Activated CD4-positive, alpha-beta T cell treated with anti-CD3 and anti-CD28 coated beads, Interleukin-2, amount 10 ng/mL, durations not matched to agents 24 days and 14 days (primary cell): ENCODE measurements at places on chromosomes 2 and 18. TPM values are rescaled to one million over a fixed set of nuclear protein-coding genes. Genes with fewer than 3 reads are reported as not detected.
A peak's percentile ranks its signal among the peaks of the same experiment; 100 is the strongest.

- peaks cover 6% of the 10 kb centered on the region for H3K27me3 ChIP-seq
- H3K4me3 ChIP-seq: no peak overlapping the region
- no peaks in the 10 kb centered on the region for H3K4me1 ChIP-seq
- DNase-seq: peak; percentile 33
- H3K36me3 ChIP-seq: no peaks in the 10 kb centered on the region
Observed at GRCh38 chr2:86357392-86357963, 20.1 kb upstream of the REEP1 start.

DNA sequence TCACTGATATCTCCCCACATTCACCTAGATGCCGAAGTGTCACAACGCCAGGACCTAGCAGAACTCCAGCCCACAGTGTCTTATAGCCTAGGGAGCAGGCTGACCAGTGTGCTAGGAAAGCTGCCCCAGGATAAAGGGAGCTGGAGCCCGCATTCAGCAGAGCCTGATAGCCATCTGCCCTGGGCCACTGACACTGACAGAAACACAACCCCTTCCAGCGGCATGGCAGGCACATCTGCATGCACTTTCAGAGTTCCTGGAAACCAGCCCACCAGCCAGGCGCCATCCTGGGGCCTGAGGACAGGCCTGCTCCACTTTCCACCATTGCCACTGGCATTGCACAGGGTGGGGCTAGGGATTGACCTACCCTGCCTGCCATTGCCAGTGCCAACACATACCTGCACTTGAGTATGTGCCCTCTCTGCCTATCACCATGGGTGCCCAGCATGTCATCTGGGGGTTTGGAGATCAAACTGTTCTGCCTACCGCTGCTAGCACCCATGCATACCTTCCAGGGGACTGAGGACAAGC lies 290.1 kb upstream of the KLHL14 start:
- no peaks in the 10 kb centered on the region for H3K27me3 ChIP-seq
- no peaks in the 10 kb centered on the region for H3K4me1 ChIP-seq
- no peaks in the 10 kb centered on the region for H3K36me3 ChIP-seq
- no peak for DNase-seq
- H3K27ac ChIP-seq: no peak overlapping the region

GRCh38 chr2:166725927-166726924 lies 162.1 kb upstream of the XIRP2 start:
- no peak overlapping the region for H3K4me3 ChIP-seq
- H3K4me1 ChIP-seq: no peaks in the 10 kb centered on the region
- no peaks in the 10 kb centered on the region for H3K27me3 ChIP-seq
- H3K36me3 ChIP-seq: no peaks in the 10 kb centered on the region
- DNase-seq: no peak

DNA sequence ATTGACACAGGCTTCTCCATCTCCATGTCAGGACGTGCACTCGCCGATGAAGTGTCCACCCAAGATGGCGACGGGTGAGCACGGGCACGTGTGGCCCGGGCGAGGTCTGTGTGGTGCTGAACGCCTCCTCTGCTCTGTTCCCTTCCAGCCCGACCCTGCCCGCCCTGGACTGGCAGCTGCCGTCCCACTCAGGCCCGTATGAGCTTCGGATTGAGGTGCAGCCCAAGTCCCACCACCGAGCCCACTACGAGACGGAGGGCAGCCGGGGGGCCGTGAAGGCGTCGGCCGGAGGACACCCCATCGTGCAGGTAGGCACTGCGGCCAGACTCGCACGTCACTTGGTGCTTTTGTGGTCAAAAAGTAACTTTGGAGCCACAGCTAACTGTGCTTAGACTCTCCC lies 37.7 kb downstream of the NFATC1 start:
- no peaks in the 10 kb centered on the region for H3K27me3 ChIP-seq
- no peak overlapping the region for H3K27ac ChIP-seq
- H3K4me1 ChIP-seq: peaks cover 8% of the 10 kb centered on the region
- peaks cover 34% of the 10 kb centered on the region for H3K36me3 ChIP-seq
- no peak for DNase-seq
- no peak overlapping the region for H3K4me3 ChIP-seq

GRCh38 chr18:76394780-76395476 lies 100.1 kb downstream of the ZNF516 start:
- H3K4me3 ChIP-seq: no peak overlapping the region
- H3K4me1 ChIP-seq: peaks cover 4% of the 10 kb centered on the region
- no peaks in the 10 kb centered on the region for H3K36me3 ChIP-seq
- no peak for DNase-seq
- peaks cover 8% of the 10 kb centered on the region for H3K27me3 ChIP-seq

- no peaks in the 10 kb centered on the region for H3K4me1 ChIP-seq
- no peak overlapping the region for H3K4me3 ChIP-seq
- H3K27me3 ChIP-seq: peaks cover 9% of the 10 kb centered on the region
- H3K36me3 ChIP-seq: no peaks in the 10 kb centered on the region
- DNase-seq: no peak
Observed at GRCh38 chr18:2823966-2824365, 22.8 kb upstream of the EMILIN2 start.

The USP40 gene
- 11.3 and 12.8 TPM in 2 replicates for total RNA-seq
